ENCODE measurements at places on chromosomes 3 and 15.

DNA sequence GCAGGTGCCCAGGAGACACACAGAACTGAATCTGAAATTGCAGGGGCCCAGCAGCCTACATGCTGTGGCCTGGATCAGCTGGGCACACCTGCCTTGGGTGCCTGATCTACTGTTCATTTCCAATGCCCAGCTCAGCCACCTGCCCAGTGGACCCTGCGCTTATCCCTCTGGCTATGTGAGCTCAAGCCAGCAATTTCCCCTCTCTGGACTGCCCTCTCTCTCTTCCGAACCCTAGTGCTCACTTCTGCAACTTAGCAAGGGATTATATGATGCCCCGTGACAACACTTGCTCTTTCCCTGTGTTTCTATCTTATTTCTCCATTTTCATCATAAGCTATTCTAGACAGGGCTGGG, 276.0 kb downstream of the UACA start:
- DNase-seq, result no peak

- no peak for DNase-seq
Measured at GRCh38 chr3:15279671-15280402, 52.5 kb downstream of the SH3BP5 start.

DNA sequence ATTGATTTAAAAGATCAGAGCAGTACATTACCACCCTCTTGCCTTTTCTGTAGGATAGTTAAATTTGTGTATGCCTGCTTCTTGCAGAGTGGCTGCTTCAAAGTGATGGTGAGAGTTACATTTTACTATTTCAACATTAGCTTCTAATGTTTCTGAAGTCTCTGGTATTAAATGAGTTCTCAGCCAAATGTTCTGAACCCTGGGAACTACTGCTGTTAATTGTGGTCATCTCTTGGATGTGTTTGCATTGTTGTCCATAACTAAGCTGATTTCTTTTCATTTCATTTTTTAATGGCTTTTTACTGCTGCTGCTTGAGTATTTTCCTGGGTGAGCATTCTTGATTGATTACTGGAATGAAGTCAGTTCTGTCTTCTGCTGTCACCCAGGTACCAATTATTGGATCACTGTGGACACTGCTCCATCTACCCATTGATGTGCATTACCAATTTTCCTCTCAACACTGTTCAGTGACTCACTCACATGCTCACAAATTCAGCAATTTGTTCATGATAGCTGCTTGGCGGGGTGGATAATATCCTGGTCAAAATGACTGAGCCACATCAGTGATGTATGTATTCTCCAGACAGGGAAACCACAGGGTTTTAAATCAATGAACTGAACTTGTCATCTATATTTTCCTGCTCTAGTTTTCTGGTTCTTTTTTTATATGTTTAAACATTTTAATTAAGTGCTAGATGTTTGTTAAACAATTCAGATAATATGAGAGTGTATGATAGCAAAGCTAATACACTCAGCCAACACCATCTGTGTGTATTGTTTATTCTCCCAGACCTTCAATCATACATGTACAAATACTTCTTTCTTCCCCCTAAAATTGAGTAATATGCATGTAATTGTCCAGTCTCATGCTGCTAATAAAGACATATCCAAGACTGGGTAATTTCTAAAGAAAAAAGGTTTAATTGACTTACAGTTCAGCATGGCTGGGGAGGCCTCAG, 587.6 kb downstream of the RSL24D1 start:
- no peak for DNase-seq

- no peak for DNase-seq
Measured at GRCh38 chr3:72754582-72754981, 93.7 kb downstream of the SHQ1 start.

- no peak for DNase-seq
Measured at GRCh38 chr3:53069422-53070068, 23.7 kb upstream of the SFMBT1 start.

GRCh38 chr3:17032407-17033034, 147.8 kb downstream of the PLCL2 start:
- no peak for DNase-seq

DNA sequence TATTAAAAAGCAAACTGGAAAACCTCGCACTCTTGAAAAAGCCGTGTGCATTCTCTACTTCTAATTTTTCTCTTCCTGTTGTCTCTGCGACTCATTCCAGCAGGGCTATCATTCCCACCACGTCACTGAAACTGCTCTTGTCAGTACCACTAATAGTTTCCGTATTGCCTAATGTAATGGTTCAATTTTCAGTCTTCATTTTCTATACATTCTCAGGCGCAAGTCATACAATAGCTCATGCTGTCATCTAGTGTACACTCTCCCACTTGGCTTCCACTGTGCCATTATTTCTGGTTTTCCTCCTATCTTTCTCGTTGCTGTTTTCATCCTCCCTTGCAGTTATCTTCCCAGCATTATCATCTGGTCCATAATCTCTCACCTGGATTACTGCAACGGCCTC, 160.2 kb downstream of the SPATA16 start:
- DNase-seq, result no peak

DNA sequence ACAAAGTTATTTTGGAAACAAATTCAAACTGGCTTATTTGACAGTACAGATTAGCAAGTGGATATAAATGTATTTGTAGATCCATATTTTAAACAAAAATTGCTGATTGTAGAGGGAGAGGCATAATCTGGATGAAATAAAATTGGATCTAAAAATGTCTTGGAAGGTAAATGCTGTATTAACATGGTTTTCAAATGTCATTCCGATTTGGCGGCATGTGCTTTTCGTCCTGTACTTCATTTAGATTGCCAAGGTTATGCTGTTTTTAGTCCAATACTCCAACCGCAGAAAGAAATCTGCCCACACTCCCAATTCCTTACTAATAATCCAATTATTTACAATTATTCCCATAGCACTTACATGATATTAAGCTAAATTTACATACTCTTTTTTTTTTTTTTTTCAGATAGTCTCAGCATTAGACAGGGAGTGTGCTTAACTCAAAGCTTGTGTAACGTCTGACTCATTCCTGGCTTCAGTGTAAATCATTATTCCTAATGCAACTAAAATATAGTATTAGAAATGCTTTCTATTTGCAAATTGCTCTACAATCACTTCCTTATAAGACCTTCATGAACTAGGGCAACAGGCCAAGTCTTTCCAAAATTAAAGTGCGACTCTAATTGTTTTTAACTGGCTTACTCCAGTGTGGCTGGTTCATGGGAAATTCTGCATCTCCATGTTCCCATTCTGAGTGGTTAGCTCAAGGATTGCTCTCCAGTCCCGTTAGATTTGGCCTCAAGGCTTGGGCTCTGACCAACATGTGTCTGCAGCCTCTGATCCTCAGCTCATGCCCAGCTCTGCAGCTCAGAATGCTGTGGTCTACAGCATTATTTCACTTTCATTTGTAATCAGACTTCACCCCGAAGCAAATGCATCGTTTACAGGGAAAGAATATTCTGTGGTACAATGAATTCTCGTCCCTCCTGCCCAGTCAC, 103.9 kb downstream of the FBN1 start:
- DNase-seq, result peak; percentile 69

DNA sequence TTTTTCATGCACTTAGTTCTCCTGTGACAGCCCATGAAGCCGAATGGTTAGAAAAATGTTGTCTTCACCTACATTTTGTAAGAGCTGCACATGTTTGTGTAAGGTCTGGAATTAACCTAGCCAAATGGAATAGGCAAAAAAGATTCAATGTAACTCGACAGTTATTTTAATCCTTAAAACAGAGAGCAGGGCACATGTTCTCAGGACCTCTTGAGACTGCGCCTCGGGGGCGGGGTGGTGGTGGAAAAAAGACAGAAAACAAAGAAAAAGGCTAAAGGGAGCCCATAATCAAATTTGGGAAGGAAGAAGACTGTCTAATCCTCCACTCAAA, 702 bp upstream of the CSNK1G1 start:
- no peak for DNase-seq

- DNase-seq, result peak; percentile 62
Measured at GRCh38 chr15:39704689-39705088, 78.0 kb downstream of the FSIP1 start.

DNA sequence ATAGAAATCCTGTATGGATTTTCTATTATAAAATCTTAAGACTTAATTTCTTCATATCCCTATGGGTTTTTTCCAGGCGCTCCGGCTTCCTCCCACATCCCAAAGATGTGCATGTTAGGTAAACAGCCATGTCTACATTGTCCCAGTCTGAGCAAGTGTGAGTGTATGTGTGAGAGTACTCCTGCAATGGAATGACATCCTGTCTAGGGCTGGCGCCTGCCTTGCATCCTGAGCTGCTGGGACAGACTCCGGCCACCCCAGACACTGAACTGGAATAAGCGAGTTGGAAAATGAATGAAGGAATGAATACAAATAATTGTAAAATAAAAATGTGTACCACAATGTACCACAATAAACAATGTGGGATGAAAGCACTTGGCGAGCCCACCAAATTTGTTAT, 69.2 kb downstream of the RFTN1 start:
- DNase-seq, result no peak

GRCh38 chr15:53811530-53811929, 52.1 kb upstream of the WDR72 start:
- no peak for DNase-seq

GRCh38 chr15:57538821-57539220, 52.9 kb upstream of the MYZAP start:
- no peak for DNase-seq

DNA sequence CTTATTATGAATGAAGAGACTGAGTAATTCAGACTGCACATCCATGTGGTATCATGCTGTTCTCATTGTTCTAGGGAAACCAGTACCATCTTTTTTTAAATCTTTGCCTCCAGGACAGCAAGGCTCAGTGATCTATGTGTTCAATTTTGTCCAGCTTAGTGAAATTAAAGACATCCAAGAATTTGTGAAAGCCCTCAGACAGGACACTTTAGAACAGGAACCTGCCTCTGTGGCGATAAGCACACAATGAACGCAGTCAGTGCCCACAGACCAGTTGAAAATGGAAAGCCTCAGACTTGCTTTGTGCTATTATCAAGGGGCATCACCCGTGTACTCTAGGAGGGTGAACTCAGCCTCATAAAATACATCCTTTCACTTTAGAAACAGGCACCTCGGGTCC, 20.1 kb downstream of the EID1 start:
- DNase-seq, result no peak

DNA sequence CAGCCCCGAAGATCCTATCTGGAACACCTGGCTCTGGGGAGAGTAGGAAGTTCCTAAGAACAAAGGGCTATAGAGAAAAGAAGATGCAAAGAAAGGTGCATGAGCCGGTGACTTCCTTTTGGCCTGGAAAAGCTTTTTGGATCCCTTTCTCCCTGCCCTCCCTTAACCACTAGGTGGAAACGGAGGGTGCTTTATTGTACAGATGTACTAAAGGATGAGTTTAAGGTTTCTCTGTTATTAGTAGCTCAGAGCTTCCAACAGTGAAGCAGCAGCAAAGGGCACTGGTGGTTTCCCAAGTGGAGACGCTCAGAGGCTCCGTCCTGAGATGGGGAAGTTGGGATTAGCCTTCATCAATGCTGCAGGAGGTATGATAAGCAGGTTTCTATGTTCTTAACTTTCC, 5.9 kb upstream of the ADGRG7 start:
- no peak for DNase-seq

DNA sequence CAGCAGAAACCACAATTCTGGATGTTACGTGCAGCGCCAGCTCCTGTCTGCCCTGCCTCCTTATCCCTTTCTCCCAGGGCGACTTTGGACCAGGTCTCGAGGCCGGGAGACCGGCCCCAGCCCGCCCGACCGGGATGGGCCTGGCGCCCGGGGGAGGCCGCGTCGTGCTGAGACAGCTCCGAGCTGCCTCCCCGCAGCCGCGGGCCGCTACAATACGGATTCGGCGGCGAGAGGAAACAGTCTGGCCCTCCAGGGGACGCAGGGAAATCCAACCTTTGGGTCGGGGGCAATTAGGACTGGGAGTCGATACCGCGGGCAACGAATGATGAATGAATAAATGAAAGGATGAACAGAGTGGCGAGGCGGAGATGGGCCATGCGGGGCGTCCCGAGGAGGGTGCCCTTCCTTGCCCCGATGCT, 537 bp downstream of the GRAMD2A start:
- no peak for DNase-seq

DNA sequence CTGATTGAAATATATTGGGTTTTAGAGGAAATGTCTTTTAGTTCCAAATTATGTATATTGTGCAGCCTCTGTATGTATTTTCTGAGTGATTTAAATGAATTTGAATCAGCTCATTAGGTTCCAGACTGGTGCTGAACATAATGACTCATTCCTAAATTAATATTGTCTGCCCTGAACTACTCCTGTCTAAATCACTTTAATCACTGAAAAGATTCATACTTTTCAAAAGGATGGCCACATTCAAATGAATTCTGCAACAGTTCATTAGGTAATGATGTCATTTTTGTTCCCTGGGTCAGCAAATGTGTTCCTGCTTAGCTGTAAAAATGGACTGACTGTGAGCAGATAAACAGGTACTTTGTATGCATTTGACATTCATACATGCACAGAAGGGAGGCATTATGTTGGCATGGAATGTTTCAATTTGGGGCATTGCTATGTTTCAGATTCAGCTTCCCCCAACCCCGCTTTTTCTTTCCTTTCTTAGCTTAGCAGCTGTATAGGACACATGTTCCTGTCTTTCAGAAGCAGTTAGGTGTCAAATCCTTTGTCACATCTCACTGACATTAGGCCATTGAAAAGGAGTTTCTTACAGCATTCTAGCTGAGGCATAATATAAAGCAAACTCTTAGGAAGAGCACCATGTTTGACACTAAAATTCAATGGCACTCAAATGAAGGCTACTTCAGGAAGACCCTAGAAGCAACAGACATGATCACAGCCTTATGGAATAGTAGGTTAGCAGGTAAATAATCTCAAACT, 318.5 kb upstream of the ARPP21 start:
- DNase-seq, result no peak

GRCh38 chr3:189567766-189568420, 63.3 kb upstream of the TP63 start:
- DNase-seq, result no peak

GRCh38 chr3:72699631-72700030, 148.6 kb downstream of the SHQ1 start:
- no peak for DNase-seq

DNA sequence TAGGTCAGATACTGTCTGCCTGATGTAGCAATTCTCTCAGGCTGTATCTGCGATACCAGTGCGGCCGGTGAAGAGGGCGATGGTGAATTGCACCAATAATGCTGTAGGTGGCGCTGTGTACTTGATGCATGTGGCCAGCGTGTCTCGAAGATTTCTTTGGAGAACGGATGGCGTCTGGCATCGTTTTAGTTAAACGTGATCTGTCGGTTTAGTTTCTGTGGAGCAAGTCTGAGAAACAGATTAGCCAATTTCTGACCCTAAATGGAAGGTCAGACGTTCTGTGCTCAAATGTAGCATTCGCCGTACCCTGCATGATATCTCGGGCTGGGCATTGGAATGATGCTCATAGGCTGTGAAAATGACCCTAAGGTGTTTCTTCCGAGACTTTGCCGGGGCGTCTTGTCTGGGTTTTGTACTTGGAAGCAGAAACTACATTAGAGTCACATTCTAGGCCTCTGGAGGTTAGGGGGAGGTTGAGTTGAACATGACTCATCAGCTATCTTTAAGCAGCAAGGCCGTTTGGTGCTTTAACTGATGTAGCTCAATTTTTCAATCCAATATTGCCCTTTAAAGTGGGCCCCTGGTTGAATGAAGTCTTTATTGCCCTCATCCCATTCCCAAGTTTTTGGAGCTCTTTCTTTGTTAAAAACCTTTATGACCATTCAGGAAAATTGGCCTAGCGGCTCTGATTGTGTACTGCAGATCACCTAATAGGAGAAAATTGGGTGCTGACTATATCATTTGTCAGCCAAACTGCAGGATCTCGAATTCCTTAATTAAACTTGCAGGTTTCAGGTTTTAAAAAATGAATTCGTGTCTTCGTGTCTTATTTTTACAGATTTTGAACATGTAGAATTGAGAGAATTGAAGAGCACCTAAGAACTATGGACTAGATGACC, 80.0 kb downstream of the SQOR start:
- peak; percentile 21 for DNase-seq
